ENCODE measurements at places on chromosomes 6 and 20.

GRCh38 chr6:136921381-136921935, 643 bp upstream of the SLC35D3 start:
- peak; percentile 63 for DNase-seq

GRCh38 chr6:154622618-154623336, 110.4 kb upstream of the SCAF8 start:
- no peak for DNase-seq

- DNase-seq: no peak
Measured at GRCh38 chr20:22223236-22223635, 361.1 kb downstream of the FOXA2 start.

DNA sequence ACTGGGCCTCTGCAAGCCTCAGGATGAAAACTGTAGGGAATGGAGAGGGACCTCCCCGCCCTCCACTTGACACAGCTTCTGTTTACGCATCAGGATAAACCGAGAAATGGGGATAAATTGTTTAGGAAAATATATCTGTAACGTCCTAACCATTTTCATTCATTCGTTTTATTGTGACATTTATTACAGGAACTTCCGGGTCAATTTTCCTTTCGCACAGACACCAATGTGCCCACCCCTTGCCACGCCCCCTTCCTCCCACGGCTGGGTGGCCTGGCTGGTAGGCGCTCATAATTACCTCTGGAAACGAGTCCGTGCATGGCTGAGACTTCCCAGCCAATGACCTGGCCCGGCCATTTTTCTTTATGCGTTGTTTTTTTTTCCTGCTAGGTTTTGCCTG, 96.1 kb downstream of the BMP7 start:
- DNase-seq: no peak

- DNase-seq: no peak
Measured at GRCh38 chr6:23655525-23655924, 470.5 kb upstream of the NRSN1 start.

- DNase-seq: no peak
Measured at GRCh38 chr6:7271205-7271534, 41.8 kb downstream of the SSR1 start.

DNA sequence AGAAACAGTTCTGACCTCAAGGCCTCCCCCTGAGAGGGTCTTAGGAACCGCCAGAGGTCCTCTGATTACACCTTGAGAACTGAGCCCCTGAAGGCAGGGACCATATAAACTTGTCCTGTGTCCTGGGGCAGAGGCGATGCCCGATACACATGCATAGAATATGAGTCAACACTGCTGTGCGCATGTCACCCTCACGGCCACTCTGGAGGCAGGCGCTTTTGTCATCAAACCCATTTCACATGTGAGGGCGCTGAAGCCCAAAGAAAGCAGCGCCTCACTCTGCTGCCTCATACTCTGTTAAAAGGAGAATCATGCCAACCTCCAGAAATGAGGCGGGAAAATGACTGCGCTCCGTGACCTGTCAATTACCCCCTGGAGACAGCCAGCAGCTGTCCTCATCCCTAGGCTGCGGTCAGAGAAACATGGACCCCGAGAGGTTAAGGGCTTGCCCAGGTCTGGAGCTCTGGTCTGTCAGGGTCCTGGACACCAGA, 158.3 kb downstream of the GRM4 start:
- no peak for DNase-seq

DNA sequence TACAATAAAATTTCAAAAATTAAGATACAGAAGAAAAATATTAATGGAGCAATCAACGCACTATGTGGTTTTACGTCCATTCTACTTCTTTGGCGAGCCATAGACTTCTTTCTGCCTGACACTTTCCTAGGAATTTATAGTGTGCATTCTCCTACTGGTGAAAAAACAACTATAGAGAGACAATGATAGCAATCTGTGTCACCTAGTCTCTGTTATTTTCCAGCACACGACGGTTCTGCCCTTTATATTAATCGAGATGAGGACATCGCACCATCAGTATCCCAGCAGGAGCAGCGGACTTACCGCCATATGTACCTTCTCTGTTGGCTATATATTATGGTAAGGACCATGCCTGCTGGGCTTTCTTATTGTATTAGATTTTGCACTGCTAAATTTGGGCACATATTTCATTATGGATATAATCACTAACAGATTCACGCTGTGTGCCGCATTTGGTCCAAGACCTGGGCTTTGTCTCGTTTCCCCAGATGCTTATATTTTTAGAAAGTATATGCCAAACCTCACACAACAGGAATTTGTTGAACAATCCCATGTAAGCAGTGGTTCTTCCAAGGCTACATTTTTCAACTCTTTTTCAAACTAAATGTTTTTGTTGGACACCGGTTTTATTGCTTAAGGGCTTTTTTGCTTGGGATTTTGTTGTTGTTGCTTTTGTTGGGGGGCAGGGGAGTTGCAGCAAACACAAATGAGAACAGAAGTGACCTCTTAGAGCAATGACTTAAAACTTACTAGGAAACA, 166.4 kb downstream of the ADAT2 start:
- DNase-seq: no peak

DNA sequence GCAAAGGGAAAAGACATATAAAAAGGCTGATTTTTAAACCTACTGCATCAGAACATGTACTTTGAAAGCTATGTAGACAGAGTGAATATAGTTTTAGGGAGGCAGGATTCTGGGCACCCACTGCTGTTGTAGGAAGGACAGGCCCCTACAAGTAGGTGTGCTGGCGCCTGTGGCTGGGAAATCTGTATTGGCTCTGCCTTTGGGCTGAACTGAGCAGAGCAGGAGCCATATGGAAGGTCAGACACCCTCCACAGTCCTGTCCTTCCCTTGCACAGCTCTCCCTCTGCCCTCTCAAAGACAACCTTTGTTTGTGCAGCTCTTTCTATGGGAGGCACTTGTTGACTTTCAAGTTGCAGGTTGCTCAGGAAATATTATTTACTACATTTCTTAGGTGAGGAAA, 18.4 kb upstream of the ULBP3 start:
- DNase-seq: no peak

DNA sequence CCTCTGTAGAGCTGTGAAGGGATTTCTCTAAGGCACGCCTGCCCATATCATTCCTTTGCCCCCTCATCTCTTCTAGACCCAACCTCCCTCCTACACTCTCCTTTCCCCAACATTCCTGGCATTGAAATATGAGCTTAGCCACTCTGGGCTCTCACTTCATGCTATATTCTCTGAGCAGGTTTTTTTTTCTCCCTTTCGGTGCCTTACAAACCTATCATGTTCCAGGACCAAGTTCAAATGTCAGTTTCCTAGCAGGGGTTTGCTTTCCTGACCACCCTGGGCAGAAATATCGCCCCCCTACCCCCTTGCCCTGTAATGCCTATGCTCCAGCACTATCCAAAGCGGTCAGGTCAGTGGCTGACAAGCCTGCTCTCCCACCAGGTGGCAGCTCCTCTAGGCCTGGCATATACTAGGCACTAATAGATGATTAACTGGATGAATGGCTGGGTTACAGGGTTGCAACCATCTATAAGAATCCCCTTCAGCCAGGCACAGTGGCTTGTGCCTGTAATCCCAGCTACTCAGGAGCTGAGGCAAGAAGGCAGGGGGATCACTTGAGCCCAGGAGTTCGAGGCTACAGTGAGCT, 25.7 kb upstream of the AAR2 start:
- no peak for DNase-seq

DNA sequence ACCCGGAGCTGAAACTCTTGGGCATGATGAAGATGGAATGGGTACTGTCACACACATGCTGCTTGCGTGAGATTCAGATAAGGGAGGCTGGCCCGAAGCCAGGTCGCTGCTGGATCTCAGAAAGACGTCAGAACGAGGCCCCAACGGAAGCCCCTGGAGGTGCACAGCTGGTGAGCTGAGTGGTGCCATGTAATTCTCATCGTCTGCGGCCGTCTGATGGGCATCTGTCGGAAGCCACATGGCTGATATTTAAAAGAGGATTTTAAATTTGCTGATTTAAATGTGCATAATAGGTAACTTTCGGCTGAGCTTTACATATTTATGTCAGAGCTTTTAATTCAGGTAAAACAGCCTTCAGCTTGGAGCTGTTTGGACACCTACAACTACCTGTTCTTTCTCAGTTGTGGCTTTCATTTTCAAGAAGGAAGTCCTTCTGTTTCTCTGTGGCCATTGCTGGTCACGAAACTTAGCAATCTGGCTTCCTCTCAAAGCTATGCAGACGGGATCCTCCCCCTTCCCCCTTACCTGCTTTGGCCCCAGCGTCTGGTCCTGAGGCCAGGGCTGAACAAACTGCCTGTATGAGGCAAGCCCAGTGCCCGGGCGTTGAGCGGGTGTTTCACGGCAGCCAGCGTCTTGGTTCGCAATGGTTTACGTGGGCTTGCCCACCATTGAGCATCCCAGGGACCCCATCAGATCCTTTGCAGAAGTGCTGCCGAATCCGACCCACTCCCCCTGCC, 9.2 kb downstream of the SLCO4A1 start:
- DNase-seq: peak; percentile 91

GRCh38 chr6:88368071-88368787, 202.1 kb upstream of the CNR1 start:
- DNase-seq: no peak

DNA sequence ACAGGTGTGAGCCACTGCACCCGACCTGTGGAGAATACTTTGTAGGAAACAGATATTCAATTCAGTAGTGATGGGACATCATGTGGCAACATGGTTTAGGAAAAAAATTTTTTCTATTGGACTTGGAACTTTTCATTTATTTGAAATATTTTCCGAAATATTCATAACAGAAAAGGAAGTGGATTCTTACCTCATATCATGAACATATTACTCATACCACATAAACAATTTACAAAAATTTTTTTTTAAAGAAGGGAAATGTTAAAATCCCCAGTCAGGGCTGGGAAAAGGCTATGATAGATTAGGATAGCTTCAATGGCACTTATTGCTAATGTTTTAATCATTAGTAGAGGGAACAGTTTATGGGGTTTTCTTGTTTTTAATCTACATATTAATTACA, 6.8 kb upstream of the ALDH8A1 start:
- no peak for DNase-seq

- no peak for DNase-seq
Measured at GRCh38 chr20:47318586-47319516, 37.6 kb downstream of the ZMYND8 start.

DNA sequence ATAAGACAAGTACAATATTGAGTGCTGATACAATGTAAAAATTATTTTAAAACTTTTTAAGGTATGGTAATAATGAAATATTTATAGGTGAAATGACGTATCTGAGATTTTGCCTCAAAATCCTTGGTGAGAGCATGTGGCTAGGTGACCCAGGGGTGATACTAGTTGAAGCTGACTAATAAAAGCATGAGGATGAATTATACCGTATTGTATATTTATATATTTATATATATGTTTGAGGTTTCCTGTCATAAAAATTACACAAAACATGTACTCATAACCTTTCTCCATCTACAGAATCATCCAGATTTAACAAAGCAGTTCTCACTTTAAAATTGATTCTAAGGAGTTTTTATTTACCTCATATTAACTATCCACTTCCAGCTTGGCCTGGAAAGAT, 358.1 kb downstream of the CDKAL1 start:
- no peak for DNase-seq

DNA sequence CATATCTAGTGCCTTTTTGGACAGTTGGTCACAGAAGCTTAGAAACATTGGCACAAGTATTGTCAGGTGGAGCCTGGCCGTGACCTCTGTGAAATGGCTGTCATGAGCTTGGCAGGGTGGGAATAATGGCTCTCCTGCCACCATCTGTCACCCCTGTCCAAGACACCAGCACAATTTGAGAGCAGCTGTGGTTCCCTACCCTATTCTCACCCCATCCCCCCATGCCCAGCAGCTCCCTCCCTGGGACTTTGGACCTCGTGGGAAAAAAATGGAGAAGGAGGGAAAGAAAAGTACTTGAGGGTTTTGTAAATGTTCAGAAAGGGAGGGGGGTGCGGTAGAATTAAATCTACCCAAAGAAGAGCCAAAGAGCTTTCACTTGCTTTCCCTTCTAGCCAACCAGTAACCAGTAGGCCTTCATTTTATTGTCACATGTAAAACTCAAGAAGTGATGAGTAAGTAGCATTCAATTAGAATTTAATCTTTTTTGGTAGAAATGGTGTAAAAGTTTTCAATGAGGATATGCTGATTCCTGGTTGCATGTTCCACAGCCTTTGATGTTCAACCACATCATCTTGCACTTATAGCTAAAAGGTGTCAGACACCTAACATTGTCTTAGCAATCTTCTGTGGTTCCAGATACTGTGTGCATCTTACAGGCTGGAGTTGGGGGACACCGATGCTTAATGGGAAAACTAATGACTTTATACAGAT, 263.5 kb upstream of the TAB2 start:
- DNase-seq: no peak

GRCh38 chr6:116388924-116389323, 18.2 kb downstream of the DSE start:
- DNase-seq: no peak

GRCh38 chr6:24428615-24429014, 25.9 kb downstream of the MRS2 start:
- DNase-seq: no peak

DNA sequence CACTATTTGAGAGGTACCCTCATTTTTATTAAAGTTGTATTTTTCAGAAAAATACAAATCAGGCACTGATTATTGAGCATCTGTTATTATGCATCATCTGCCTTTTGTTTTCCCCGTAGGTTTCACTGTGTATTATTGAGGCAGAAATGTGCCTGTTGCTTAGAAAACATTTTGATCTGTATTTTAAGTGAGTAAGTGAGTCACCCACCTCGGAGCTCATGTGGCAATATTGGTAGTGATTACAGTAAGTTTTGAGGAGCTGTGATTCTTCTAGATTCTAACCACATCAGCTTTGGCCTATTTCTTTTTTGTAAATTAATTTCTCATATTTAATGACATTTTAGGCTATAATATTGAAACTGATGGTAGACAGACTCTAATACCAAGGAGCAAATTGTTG, 59.6 kb upstream of the LAMP5 start:
- no peak for DNase-seq

DNA sequence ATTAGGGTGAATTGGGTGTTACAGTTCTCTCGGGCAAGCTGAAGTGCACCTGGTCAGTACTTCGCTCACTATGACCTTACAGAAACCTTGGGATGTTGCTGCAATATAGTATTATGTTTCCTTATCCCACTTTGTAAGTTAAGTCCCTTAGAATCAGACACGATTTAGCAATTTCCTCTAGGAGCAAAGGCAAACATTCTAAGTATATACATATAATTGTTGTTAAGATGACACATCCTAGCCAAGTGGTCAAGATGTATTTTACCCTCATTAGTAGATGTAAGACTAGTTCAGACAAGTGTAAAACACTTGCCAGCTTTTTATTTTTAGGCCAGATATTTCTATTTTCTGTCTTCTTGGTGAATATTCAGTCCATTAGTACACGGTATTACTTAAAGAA, 31.1 kb upstream of the RGS17 start:
- DNase-seq: no peak

- no peak for DNase-seq
Measured at GRCh38 chr6:41687501-41688175, 47.8 kb downstream of the TFEB start.

GRCh38 chr6:87001494-87001893, 64.2 kb downstream of the HTR1E start:
- DNase-seq: no peak

Measured in GM20000 (cell line).